RPMI7951 (cell line): ENCODE measurements at places on chromosomes 3 and 15.
A peak's percentile ranks its signal among the peaks of the same experiment; 100 is the strongest.

GRCh38 chr15:29677871-29678461, 144.3 kb downstream of the TJP1 start:
- no peak for DNase-seq

- no peak for DNase-seq
Measured at GRCh38 chr3:23994244-23994569, 49.1 kb downstream of the NR1D2 start.

DNA sequence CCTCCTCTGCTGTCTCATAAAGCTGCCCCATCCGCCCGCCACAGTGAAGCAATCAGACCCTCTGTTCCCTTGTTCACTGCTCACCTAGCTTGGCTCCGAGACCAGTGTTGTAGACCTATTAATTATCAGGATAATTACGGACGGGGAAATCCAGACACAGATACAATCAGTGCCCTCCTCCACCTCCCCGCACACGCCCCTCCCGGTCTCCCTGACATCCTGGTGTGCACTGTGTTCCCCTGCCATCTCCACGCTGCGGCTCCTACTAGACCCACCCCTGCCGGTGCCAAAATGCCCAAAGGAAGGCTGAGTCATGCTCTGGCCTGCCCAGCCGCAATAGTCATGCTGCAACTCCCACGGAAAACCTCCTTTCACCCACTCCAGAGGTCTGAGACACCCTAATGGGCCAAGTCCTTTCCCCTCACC, 277.3 kb upstream of the TLE3 start:
- peak; percentile 95 for DNase-seq

GRCh38 chr15:75022783-75023180, 608 bp upstream of the PPCDC start:
- DNase-seq: no peak

GRCh38 chr3:48470286-48470685, 23.7 kb downstream of the ATRIP start:
- no peak for DNase-seq

- no peak for DNase-seq
Measured at GRCh38 chr3:140358686-140359085, 319.2 kb upstream of the TRIM42 start.

DNA sequence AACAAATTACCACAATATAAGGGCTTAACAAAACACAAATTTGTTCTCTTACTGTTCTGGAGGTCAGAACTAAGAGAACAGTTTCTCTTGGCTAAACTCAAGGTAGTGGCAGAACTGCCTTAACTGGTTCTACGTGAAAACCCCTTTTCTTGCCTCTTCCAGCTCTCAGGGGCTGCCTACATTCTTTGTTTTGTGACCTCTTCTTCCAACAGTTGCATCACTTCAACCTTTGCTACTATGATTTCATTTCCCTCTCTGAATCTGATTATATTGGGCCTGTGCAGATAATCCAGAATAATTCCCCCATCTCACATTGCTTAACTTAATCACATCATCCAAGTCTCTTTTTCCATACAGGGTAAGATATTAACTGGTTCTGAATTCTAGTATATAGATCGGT, 624.6 kb downstream of the ZPLD1 start:
- no peak for DNase-seq

DNA sequence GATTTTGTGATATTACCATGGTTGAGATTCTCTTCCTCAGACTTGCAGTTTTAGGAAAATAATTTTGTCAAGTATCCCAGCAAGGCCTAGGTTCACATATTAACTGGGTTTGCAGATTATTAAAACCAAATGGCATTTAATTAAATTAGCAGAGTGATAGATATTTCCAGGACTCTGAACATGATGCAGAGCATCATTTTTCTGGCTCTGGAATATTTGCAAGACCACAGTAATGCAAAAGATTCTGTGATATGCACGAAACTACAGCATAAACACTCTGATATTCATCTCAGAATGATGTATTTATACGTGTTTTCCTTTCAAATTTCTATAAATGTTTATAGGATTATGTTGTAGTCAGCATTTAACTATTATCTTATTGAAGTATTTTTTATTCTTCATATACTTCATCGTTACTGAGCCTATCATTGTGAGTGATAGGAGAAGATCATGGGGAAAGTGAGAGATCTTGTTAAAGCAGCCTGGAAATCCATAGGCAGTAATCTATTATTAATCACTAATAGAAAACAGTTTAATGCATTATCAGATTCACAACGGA, 1245.6 kb downstream of the OTOL1 start:
- no peak for DNase-seq

DNA sequence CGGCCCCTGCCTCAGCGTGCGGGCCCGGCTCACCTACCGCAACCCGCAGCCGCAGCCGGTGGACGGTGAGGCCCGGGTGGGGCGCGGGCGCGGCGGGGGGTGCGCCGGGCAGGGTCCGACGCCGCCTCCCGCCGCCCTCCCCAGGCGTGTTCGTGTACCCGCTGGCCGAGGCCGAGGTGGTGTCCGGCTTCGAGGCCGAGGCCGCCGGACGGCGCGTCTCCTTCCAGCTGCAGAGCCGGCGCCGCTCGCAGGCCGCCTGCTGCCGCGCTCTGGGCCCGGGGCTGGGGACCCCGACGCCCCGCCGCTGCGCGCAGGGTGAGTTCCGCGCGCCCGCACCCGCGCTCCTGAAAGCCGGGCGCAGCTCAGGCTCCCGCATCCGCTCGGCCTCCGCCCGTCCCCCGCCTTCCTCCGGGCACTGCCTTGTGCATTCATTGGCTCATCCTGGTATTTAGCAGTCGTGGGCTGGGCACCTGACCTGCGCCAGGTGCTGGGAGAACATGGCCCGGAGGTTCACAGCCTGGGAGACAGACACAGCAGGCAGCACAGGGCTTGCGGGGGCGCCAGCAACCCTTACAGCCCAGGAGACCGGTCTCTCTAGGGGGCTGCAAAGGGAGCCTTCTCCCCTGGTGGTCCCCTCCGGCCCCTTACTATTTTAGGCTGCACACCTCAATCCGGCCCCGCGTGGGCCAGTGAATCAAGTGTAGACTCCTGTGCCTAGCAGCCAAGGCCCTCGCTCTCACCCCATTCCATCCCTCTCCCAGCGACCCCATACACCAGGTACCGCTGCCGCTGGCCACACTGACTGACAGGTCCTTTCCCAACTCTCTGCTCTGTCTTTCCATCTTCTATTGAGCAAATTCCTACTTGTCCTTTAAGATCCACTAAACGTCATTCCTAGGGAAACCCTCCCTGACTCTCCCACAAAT, 1.5 kb downstream of the VWA5B2 start:
- DNase-seq: no peak

GRCh38 chr3:52570076-52570475, 33.7 kb downstream of the UQCC5 start:
- DNase-seq: no peak

DNA sequence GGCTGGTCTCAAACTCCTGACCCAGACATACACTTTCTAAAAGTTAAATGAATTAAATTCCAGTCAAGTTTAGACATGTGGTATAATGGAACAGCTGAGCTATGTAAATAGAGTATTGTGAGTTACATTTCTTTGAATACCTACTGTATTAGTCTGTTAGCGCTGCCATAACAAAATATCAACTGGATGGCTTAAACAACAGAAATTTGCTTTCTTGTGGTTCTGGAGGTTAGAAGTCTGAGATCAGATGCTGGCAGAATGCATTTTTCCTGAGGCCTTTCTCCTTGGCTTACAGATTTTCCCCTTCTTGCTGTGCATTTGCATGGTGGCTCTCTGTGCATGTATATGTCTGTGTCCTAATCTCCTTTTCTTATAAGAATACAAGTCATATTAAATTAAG, 101.5 kb upstream of the TGFBR2 start:
- DNase-seq: no peak

DNA sequence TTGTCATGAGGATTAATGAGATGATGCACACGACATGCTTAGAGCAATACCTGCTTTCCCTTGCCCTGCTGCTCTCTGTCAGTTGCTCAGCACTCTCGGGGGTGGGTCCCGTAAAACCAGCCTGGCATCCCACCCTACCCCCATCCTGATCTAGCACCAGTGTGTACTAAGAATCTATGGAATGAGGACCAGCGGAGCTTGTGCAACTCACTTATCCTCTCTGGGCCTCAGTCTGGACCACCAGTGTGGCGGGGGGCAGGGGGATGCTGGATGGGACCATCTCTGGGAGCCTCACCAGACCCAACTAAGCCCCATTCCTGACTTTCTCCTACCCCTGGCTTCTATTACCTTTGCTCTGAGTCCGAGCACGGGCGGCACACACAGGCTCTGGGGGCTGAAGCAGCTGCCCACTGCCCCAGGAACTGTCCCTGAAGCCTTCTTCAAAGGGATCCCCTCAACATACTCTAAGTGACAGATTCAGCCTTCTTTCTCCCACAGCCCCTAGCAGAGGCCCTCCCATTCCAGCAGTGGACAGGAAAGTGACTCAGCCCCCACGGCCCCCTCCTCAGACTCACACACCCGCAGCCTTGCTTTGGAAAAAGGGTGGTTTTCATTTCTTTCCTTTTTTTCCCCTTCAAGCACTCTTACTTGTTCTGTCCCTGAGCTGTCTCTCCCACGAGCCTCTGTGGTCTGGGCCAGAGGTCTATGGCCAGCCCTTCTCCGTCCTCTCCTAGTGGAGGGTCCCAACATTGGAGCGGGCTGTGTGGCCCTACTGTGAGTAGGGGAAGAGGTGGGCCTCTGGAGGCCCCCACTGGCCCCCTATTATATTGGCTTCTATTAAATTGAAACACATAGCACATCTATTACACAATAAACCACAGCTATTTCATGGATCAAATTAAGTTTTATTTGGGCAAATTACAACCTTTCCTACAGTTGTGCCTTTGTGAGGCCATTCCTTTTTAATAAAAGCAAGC, 100.3 kb downstream of the SMAD6 start:
- DNase-seq: peak; percentile 38

DNA sequence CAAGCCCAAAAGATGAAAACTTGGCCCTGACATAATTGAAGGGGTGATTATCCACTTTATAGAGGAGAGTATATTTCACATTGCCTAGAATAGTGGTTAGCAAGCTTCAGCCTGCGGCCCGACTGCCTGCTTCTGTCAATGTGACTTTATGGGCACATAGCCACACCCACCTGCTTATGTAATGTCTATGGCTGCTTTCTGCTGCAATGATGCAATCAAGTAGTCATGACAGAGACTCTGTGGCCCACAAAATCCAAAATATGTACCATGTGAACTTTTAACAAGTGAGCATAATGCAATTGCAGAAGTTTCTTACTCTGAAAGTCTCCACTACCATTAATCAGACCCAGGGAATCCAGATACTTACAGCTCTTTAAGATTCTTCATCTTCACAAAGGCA, 103.1 kb downstream of the LRIG1 start:
- DNase-seq: peak; percentile 44
